ENCODE measurements at places on chromosomes 6 and 20.
A peak's percentile ranks its signal among the peaks of the same experiment; 100 is the strongest.

- no peak for DNase-seq
Observed at GRCh38 chr20:18676396-18676795, 88.5 kb downstream of the DTD1 start.

DNA sequence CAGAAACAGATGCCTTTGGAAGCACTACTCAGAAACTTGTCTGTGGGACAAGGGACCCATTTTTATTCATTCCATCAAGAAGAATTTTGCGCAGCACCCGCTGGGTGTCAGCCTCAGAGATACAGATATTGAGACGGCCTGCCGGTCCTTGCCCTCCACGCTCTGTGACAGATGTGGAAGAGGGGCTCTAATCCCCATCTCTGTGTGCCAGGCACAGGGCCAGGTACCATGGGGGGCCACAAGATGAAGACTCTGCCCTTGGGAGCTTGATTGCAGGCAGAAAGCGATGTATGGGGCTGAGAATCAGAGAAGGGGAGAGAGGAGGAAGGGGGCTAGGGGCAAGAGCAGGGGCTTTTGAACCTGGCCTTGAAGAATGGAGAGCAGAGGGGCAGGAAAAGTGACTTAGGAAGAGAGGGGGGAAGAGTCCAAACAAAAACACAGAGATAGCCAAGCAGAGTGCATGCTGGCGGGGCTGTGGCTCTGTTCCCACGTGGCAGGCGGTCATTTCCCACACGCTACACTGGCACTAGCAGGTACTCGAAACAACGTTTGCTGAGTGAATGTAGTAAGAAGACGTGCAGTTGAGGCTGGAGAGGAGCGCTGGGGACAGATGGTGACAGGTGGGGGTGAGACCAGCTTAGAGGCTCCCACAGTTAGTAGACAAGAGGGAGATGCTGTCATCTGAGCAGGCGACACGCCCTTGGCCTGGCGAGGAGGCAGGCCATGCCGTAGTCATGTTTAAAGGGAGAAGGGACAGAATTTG lies 170.3 kb upstream of the SNX9 start:
- no peak for DNase-seq

- peak; percentile 4 for DNase-seq
Observed at GRCh38 chr6:73969971-73970970, 274.3 kb downstream of the CD109 start.

- peak; percentile 18 for DNase-seq
Observed at GRCh38 chr6:155067956-155068615, 73.0 kb downstream of the TIAM2 start.

- DNase-seq: no peak
Observed at GRCh38 chr6:26552640-26553188, 14.5 kb downstream of the HMGN4 start.

DNA sequence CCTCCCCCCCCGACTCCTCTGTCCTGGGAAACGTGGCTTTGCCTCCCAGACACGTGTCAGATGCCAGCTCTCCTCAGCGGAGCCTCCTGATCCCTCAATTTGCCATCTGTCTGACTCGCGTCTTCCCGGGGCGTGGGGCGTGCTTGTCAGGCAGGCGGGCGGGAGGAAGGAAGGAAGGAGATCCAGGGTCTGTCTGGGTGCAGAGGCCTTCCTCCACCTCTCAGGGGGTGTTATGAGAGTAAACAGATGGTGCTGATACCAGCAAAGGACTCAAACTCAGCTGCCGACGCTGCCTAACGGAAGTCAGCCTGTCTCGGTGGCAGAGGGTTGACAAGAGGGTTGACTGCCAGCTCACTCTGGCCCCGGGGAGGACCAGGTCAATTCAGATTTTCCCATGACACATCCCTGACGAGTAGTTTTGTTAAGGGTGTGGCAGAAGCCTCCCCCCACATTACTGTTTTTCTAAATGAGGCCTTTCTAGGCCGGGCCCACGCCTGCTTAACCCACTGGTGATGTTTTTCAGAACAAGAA lies 17.0 kb downstream of the UQCC2 start:
- DNase-seq: no peak

GRCh38 chr20:16240355-16240754 lies 332.9 kb downstream of the KIF16B start:
- DNase-seq: no peak

All from inflammatory macrophage (primary cell).